ENCODE measurements at places on chromosomes 5 and 9. TPM values are rescaled to one million over a fixed set of nuclear protein-coding genes. Genes with fewer than 3 reads are reported as not detected.

FOXE1 gene
- total RNA-seq = 3.9 TPM

PDE8B gene
- 2.0 TPM for total RNA-seq

PRSS3 gene
- total RNA-seq = 8.7 TPM

CCL21 gene
- not detected for total RNA-seq

DND1 gene
- total RNA-seq = 0.60 TPM

GARIN3 gene
- not detected for total RNA-seq

ARSI gene
- 30.6 TPM for total RNA-seq

SLC1A3 gene
- total RNA-seq = 0.05 TPM

TRIM36 gene
- 2.1 TPM for total RNA-seq

LRRTM2 gene
- not detected for total RNA-seq

Measured in A549 treated with AZD2906 at 1 μM for 4 hours (cell line).